NCI-H1417 treated with DMSO at 0.1 percent for 48 hours (cell line): ENCODE measurements at places on chromosomes 6 and 20.

DNA sequence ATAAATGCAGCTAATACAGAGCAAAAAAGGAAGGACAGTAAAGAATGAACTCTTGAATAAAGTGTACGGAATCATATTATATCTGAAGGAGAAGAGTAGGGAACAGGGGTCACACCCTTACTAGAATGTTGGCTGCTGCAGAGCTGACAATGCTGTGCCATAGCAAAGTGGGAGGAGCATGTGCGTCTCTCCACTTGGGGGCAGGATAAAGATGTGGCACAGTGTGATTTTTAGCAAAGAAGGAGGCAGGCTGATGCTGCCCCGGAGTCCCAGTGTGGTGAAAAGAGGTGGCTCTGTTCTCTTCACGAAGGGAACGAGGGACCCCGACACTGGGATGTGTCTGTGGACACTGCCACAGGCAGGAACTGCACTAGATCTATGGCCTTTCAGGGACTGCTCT is 67.5 kb downstream of the INSM1 start:
- no peak for DNase-seq

GRCh38 chr6:17289630-17290061 is 8.5 kb downstream of the RBM24 start:
- DNase-seq, result no peak

- DNase-seq, result no peak
Observed at GRCh38 chr6:129605967-129606366, 104.0 kb downstream of the ARHGAP18 start.

DNA sequence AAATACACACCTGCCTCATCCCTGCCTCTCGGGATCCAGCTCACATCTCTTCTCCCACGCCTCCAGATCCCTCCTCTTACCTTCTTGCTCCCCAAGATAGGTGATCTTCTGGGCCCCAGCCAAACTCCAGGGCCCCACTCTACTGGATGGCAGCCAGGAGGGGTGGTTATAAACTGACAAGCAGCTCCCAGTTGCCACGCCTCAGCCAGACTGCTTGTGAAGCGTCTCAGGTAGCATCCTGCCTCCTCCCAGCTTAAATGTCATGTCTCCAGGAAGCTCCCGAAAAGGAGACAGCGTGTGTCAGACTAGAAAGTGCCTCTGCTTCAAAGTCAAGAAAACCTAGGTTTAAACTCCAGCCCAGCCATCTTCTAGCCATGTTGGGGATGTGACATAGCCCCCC is 114.1 kb downstream of the LRFN2 start:
- no peak for DNase-seq

GRCh38 chr6:159521962-159522361 is 171.1 kb downstream of the SOD2 start:
- DNase-seq, result no peak

- no peak for DNase-seq
Observed at GRCh38 chr6:47464052-47464451, 13.5 kb upstream of the CD2AP start.

DNA sequence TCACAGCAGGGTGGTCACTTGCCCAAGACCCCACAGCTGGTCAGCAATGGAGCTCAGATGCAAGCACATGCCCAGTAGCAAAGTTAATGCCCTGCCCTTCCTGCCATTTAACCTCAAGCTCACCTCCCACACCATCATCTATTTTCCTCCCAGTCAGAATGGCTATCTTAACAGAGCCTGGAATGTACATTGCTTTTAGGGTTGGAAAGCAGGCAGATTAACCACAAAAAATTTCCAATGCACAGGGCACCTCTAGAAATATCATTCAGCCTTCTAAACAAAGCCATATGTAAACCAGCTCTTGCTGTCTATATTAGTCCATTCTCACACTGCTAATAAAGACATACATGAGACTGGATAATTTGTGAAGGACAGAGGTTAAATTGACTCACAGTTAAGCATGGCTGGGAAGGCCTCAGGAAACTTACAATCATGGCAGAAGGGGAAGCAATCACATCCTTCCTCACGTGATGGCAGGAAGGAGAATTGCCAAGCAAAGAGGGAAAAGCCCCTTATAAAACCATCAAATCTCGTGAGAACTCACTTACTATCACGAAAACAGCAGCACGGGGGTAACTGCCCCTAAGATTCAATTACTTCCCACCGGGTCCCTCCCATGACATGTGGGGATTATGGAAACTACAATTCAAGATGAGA is 106.9 kb downstream of the FYN start:
- no peak for DNase-seq

DNA sequence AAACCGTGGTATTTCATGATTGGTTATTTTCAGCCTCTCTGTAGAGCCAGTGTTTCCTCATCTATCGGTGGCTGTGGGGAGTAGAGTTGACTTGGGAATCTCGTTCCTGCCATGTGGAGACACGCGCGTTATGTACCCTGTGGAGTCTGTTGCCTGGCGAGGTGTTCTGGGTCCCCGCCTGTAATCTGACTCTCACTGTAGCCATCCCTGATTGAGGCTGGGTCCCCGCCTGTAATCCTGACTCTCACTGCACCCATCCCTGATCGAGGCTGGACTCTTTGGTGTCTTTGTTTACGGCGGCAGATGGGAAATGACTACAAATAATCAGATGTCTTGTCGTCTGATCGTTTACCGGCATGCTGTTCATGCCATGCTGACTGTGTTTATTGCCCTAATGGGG is 153.9 kb downstream of the DTNBP1 start:
- DNase-seq, result no peak

- no peak for DNase-seq
Observed at GRCh38 chr6:166693880-166694279, 66.8 kb upstream of the RPS6KA2 start.
